ENCODE measurements at places on chromosomes 5 and 9. TPM values are rescaled to one million over a fixed set of nuclear protein-coding genes. Genes with fewer than 3 reads are reported as not detected.
A peak's percentile ranks its signal among the peaks of the same experiment; 100 is the strongest.

- H3K27ac ChIP-seq: no peak overlapping the region
- H3K27me3 ChIP-seq: no peaks in the 10 kb centered on the region
- no peak for DNase-seq
- no peaks in the 10 kb centered on the region for H3K4me1 ChIP-seq
- H3K36me3 ChIP-seq: no peaks in the 10 kb centered on the region
Measured at GRCh38 chr5:90381213-90381929, 28.2 kb downstream of the CETN3 start.

GRCh38 chr5:96660971-96661854, 963 bp upstream of the CAST start:
- peak; percentile 76 for DNase-seq
- H3K4me3 ChIP-seq: peak overlapping the region; percentile 89
- H3K27me3 ChIP-seq: no peaks in the 10 kb centered on the region
- H3K27ac ChIP-seq: peak overlapping the region; percentile 85
- peaks cover 16% of the 10 kb centered on the region for H3K4me1 ChIP-seq

DNA sequence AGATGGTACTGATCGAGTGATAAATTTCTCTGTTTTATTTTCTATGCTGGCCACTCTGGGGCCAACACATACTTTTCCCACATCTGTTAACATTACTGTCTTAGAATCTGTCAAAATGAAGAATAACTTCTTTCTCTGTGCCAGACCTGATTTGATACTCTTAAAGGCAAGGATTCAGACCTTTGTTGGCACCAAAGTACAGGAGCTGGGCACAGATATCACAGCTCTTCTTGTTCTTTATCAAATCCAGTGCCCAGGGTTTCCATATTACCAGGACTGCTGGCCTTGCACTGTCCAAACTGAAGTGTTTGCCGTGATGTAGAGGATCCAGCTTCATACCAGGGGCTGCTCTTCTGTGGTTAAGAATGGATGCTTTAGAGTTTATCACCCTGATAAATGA, 20.9 kb downstream of the ZNF474 start:
- H3K36me3 ChIP-seq: no peaks in the 10 kb centered on the region
- H3K4me3 ChIP-seq: no peak overlapping the region
- no peak overlapping the region for H3K27ac ChIP-seq
- H3K27me3 ChIP-seq: peaks cover 2% of the 10 kb centered on the region

GRCh38 chr9:136328622-136329041, 1.3 kb downstream of the GPSM1 start:
- peaks cover 27% of the 10 kb centered on the region for H3K27me3 ChIP-seq
- DNase-seq: no peak
- no peak overlapping the region for H3K4me3 ChIP-seq
- H3K27ac ChIP-seq: no peak overlapping the region

- no peaks in the 10 kb centered on the region for H3K36me3 ChIP-seq
- peak; percentile 49 for DNase-seq
- no peak overlapping the region for H3K4me3 ChIP-seq
- H3K27ac ChIP-seq: peak overlapping the region; percentile 25
Measured at GRCh38 chr5:131272724-131273123, 8.9 kb downstream of the CDC42SE2 start.

DNA sequence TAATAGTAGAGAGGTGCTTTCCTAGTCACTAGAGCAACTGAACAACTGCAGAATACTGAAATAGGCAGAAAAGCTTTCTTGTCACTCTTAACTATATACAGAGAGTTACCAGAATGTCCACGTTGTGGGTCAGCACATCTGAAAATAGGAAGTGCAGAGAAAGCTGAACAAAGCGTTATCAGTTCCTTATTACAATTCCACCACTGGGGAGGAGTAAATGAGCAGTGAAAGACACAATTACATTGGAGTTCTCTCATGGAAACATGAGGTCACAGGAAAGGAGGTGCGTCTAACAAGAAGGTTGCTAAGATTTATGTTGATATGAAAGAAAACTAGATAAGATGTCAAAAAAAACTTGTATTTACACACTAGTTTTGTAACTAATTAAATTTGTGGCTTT, 461.9 kb upstream of the COX7C start:
- H3K4me3 ChIP-seq: no peak overlapping the region
- H3K4me1 ChIP-seq: no peaks in the 10 kb centered on the region
- H3K27me3 ChIP-seq: no peaks in the 10 kb centered on the region
- no peak overlapping the region for H3K27ac ChIP-seq
- no peaks in the 10 kb centered on the region for H3K36me3 ChIP-seq

GRCh38 chr5:53642061-53642460, 81.6 kb downstream of the NDUFS4 start:
- H3K4me1 ChIP-seq: no peaks in the 10 kb centered on the region
- no peak overlapping the region for H3K4me3 ChIP-seq
- no peak overlapping the region for H3K27ac ChIP-seq
- no peak for DNase-seq

- no peaks in the 10 kb centered on the region for H3K27me3 ChIP-seq
- no peak overlapping the region for H3K27ac ChIP-seq
- no peak for DNase-seq
- no peak overlapping the region for H3K4me3 ChIP-seq
- no peaks in the 10 kb centered on the region for H3K36me3 ChIP-seq
- no peaks in the 10 kb centered on the region for H3K4me1 ChIP-seq
Measured at GRCh38 chr5:68522863-68523262, 307.3 kb downstream of the PIK3R1 start.

DNA sequence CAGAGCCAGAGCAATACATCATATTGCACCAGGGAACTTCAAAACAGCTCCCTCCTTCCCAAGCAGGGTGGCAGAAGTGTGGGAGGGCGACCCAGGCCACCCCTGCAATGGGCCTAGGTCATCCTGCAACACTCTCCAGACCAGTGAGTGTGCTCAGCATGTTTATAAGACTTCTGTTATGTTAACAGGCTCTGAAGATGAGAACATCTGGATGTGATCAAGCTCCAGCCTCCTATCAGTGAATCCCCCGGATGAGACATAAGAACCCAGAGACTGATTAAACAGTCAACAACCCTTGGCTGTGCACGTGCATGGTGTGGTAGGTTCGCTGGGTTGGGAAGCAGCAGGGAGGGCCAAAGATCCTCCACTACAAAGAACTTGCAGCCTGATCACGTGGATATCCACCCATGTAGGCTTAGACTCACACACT, 63.3 kb downstream of the ABCA1 start:
- no peak overlapping the region for H3K4me3 ChIP-seq
- peaks cover 58% of the 10 kb centered on the region for H3K4me1 ChIP-seq
- H3K27me3 ChIP-seq: no peaks in the 10 kb centered on the region
- H3K27ac ChIP-seq: no peak overlapping the region
- no peak for DNase-seq

DNA sequence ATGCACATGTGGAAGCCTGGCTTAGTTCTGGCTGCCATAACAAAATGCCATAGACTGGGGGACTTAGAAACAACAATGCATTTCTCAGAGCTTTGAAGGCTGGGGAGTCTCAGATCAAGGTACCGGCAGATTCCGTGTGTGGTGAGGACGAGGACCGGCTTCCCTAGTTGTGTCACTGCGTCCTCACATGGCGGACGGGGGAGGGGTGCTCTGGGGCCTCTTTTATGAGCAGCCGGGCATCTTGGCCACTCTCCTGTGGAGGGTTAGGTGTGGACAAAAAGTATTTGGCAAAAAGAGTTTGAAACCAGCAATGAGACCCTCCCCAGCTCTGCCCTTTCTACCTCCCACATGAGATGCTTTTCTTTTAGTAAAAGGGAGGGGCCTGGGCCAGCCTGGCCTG, 118.5 kb upstream of the LPCAT1 start:
- no peak overlapping the region for H3K4me3 ChIP-seq
- H3K27ac ChIP-seq: no peak overlapping the region
- no peak for DNase-seq
- peaks cover 10% of the 10 kb centered on the region for H3K4me1 ChIP-seq

SIT1 gene
- 26.9 TPM for polyA plus RNA-seq

DOCK2 gene
- 112 TPM for polyA plus RNA-seq

FOXD4L3 gene
- not detected for polyA plus RNA-seq

EGR1 gene
- polyA plus RNA-seq: 80.6 TPM
